GDM1 (cell line): ENCODE measurements at places on chromosomes 1 and 21.

DNA sequence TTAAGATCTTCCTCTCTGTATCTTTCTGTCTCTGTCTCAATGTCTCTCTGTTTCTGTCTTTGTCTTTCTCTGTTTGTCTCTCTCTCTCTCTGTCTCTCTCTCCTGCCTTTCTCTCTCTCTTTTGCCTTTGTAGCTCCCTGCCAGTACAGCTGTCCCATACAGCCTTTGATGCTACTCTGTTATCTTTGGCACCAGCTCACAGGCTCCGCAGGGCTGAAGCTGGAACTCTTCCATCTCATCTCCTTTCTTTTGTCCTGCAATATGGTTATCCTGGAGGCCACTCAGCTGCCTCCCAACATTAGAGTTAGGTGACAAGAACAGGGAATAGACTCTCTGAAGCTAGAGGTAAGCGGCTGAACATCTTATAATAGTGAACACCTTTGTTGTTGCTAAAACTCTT, 354.3 kb upstream of the NEGR1 start:
- DNase-seq: no peak

GRCh38 chr1:116415200-116415698, 42.2 kb downstream of the ATP1A1 start:
- DNase-seq: no peak

DNA sequence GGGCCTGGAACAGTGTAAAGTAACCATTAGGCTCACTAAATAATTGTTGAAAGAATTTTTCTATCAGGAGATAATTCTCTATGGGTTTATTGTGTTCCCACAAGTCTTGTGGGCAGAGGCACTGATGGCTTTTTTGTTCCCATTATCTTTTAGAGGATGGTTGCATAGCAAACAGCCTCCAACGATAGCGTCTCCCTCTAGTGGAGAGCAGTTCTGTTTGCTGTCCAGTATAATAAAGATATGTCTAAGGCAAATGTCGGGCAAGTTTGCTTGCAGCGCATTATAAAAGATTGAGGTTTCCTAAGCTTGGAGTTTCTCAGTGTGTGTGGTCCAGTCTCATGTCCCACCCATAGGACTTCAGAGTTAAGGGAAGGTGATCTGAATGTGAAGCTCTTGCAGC, 1.3 kb upstream of the SLC6A17 start:
- no peak for DNase-seq

DNA sequence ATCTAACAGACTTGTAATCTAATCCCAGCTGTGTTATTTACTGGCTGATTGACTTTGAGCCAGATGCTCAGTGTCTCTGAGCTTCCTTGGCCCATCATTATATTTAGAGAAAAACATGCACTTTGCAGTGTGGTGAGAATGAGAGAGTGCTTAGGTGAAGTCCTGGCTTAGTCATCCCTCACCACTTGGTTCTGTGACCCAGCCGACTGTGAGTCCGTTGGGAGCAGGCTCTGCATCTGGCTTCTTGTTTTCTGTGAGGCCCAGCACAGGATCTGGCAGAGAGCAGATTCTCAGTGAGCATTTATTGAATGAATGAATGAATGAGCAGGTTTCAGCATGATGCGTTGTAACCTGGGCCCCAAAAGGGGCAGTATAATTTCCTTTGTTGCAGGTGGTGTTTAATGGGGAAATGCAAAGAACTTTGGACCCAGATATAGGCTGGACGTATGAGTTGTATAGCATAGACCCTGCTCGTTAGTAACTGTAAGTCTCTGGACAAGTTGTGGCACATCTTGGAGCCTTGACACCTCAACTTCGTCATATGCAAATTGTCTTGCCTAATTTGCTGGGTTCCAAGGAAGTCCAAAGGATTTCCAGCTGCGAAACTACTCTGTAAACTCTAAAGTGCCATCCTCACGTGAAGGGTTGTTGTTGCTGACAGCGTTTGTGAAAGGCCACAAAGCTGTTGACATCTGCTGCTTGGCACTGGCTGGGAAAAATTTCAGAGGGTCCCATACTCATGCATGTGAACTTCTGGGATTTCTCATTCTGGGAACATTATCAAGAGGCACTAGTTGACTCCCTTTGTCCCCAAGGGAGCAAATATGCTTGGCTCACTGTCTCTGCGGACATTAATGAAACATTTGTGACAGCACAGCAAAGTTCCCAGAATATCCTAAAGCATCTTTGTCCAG, 138.8 kb upstream of the USP24 start:
- DNase-seq: no peak

DNA sequence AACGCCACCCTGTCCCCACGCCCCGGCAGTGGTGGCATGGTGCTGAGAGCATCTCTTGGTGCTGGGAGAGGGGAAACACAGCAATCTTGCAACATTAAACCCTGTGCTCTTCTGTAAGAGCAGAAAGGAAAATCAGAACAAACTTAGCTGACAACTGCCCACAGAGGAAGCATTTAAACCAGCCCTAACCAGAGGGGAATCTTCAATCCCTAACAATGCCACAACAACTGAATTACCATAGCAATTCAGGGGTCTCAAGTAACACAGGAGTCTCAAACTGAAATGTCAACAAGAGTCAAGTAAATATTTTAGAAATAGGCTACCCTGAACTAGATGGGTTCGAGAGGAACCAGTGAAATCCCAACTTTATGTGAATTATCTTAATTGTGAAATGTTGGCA, 1983.6 kb downstream of the NCAM2 start:
- DNase-seq: no peak
